Kidney (tissue), 22 donors: ENCODE measurements at places on chromosomes 6 and 20.

GRCh38 chr20:15848995-15849610 lies 724.1 kb downstream of the KIF16B start:
- no peak for DNase-seq

DNA sequence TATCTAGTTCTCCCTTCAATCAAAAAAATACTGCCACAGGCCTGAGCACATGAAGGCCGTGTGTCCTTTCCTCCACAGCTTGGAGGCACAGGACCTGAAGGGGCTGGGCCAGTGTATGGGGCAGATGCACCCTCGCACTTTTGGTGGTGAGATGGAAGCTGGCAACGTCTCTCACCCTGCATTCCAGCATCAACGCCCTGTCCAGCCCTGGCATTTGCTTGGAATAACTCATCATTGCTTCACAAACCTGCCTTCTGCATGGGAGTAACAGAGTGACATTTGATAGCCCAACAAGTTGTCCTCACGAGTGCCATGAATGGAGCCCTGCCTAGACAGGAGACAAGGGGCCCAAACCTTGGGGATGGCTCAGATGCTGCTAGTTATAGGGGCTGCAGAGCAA lies 257.9 kb downstream of the SMOC2 start:
- no peak for DNase-seq

- DNase-seq: peak; percentile 95
Measured at GRCh38 chr6:153150752-153151440, 19.8 kb upstream of the RGS17 start.

GRCh38 chr6:159595173-159595572 lies 97.9 kb downstream of the SOD2 start:
- no peak for DNase-seq

GRCh38 chr20:14189794-14190402 lies 147.5 kb downstream of the FLRT3 start:
- no peak for DNase-seq

GRCh38 chr6:157033428-157034140 lies 256.4 kb downstream of the ARID1B start:
- no peak for DNase-seq
